ENCODE measurements at places on chromosomes 1 and 21. TPM values are rescaled to one million over a fixed set of nuclear protein-coding genes. Genes with fewer than 3 reads are reported as not detected.

SGIP1 gene
- 0.15 TPM for total RNA-seq

CCDC30 gene
- total RNA-seq, result 2.0 TPM

LY9 gene
- 0.22 TPM for total RNA-seq

FGGY gene
- 10.6 TPM for total RNA-seq

PIP5K1A gene
- total RNA-seq, result 75.4 TPM

ARPC5 gene
- total RNA-seq, result 71.5 TPM

FMN2 gene
- total RNA-seq, result not detected

SNAP47 gene
- total RNA-seq, result 37.9 TPM

CHI3L2 gene
- total RNA-seq, result not detected

FAM177B gene
- total RNA-seq, result not detected

OR2G6 gene
- not detected for total RNA-seq

TSTD1 gene
- total RNA-seq, result 116 TPM

ENTREP3 gene
- 69.9 TPM for total RNA-seq

TOMM40L gene
- total RNA-seq, result 9.8 TPM

DNA sequence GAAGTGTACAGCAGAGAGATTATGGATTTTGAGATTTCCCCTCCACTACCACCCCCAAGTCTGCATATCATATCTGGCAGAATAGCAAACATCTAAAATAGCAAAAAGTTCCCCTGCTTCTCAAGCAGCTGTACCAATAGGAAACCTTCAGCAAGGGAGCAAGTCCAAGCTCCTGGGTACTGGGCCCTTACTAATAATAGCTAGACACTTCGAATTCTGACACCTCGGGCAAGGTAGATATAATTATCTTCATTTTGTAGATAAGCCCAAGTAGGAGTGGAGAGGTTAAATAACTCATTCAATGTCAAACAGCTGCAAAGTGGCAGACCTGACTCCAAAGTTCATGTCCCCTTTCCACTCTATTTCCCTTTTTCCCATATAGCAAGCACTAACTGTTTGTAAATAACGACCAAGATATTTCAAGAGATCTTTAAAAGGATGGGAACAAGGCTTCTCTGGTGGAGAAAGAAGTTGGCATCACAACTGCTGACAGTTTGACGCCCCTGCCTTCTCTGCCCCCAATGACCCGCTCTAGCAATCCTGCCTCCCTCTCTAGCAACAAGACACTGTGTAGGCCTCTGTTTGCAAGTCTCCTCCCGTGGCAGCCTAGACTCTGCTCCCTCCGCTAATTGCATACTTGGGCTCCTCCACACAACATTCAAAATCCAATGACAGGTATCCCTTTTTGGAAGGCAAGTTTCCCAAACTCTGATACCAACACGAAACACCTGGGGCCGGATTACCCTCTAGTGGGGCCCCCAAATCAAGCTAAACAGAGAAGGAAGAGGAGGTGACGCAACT is 18.7 kb upstream of the ADAR start:
- no peak for DNase-seq

DNA sequence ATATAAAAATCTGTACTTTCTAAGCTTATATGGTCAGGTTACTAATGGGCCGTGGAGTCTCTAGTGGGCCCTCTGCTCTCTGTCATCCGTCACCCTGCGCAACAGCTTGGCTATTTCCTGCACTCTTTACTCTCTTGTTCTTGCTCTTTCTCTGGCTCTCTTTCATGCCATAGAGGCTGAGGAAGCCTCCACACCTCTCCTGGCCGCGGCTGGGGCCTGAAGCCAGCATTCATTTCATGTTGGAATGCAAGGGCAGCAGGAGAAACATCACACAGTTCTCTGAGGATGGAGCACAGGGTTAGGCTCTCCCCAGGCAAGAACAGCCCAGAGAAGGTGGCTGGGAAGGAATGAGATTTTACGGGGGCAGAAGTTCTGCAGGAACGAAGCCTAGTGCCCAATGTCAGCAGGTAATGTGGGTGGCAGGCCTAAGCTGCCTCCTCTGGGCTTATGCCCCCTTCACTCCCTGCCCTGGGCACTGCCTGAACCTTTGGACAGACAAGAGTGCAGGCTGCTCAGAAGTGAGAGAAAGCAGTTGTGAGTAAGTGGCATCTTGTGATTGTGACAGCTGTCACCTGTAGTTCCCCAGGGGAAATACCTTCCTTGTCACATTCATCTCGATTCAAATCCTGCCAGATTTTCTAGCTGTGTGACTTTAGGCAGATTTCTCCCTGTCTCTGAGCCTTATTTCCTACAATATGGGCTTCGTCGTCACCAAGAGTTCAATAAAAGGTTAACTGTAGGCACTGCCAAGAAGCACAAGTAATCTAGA is 3.6 kb upstream of the FHAD1 start:
- no peak for DNase-seq

DNA sequence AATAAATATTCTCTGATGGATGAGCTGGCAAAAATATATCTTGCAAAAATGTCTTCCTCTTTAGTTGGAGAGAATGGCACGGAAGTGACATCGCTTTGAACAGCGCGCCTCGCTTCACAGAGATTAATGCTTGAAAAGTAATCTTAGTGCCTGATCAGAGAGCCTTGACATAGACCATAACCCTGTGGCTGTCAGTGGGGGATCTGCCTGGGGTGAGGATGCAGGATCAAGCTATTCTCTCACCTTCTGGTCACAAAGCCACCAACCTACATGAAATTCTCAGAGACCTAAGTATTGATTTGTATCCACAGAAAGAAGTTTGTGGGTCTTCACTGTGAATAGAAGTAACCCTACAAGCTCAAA is 492.6 kb downstream of the LMO4 start:
- DNase-seq, result no peak

DNA sequence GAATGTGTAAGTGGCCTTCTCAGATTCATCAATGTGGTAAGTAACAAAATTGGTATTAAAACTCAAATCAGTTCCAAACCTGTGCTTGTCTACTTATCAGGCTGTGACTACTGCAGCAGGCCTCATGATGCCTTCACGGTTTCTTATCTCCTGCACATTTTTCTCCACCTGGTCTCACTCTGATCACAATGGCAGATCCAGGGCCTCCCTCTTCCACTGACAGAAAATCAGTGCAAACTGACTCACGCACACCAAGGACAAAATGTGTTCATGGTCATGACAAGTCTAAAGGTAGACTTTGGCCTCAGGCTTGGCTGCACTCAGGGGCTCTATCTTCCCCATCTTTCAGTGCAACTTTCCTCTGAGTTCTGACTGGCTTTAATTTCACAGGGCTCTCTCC is 56.7 kb upstream of the ATP1A1 start:
- DNase-seq, result no peak

DNA sequence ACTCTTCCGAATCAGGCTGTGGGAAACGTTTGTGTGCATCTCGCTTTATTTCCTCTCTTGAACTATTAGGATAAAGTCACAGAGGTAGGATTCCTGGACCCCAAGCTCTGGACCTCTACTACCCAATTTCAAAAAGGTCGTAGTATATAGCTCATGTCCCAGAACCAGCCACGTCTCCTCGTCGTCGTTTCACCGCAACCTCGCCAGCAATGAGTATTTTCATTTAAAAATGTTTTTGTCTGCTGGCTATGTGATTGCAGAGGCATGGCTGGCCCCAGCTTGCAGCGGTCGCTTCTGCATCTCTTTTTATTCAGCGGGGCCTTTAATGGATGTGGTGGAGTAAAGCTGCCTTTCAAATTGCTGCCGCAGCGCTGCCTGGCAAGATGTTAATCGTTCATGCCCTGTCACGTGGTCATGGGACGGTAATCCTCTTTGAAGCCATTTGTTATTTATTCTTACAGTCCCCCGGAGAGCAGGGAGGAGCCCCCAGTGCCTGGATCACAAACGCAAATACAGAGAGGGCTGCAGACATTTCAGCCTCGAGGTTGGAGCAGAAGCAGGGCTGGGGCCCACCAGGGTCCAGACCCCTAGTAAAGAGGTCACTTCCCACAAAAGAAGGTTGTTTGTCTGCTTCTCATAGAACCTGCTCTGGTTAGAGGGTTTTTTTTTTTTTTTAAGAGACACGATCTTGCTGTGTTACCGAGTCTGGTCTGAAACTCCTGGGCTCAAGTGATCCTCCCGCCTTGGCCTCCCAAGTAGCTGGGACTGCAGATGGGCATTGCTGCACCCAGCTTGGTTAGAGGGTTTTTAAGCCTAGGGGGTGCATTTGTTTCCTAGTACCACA is 11.6 kb upstream of the NPHP4 start:
- no peak for DNase-seq

DNA sequence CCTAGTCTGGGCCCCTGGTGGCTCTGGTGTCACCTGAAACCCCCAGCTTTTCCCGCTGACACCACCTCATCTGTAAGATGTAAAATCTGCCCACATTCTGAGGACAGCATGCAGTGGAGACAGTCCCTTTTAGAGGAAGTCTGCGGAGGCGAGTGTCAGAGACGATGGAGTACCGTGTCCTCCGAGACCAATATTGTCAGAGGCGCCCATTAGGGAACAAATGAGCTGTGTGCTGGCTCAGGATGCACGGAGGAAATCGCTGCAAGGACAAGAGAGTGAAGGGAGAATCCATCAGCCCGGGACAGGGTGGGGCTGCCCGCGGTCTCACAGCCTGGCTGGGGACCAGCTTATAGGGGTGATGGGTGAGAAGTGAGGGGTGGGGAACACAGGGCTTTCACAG is 214.8 kb downstream of the MATN1 start:
- DNase-seq, result no peak

- no peak for DNase-seq
Measured at GRCh38 chr1:8674481-8674880, 143.0 kb downstream of the RERE start.

DNA sequence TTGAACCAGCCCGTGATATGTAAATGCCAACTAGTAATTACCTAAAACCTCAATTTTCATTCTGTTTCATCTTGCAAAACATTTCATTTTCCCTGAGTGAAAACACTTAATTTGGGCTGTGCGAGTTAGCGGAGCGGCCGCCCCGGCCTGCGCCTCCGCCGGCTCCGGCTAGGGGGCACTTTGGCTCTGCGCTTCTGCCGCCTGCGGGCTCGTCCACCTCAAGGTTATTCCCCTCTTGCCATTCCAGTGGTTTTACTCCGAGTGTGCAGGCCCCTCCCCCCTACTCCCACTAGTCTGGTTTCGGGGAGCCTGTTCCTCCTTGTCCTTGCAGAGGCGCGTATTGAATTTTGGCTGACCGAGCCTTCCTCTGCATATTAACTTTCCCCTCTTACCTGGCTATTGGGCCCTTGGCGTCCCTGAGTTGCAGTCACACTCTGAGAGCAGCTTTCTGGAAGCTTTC is 55.6 kb downstream of the PEX14 start:
- DNase-seq, result no peak

DNA sequence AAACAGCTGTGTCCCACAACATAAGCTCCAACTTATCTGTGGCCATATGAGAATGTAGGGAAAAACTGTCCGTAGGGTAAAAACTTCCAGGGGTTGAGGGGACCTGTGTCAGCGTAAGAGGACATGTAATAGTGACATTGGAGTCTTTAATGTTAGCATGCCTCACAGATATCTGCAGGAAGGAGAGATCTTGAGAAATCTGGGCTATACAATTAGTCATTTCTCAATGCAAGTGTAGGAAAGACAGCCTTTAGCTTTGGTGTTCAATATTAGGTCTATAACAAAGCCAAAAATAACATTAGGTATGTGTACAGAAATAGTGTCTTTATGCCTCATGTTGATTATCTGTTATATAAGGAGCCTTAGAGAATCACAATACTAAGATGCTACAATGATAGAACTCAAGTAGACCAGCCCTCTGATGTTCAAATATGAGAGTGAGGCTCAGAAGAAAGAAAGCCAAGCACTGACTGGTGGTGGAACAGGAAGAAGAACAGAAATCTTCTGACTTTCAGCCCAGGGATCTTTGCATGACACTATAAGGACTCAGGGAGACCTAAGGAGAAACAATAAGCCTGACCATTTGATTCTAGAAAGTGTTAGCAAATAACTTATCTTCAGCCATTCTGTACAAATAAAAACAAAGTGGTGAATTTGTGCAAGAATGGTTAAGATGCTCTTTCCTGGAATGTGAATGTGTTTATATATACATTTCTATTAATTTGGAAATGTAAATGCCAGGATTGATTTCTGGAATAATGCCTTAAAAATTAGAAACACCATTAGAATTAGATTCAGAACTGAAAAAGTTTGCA is 152.6 kb downstream of the ZC3H11B start:
- DNase-seq, result no peak

- no peak for DNase-seq
Measured at GRCh38 chr1:222109836-222110235, 367.9 kb upstream of the DUSP10 start.

- no peak for DNase-seq
Measured at GRCh38 chr1:198696211-198696610, 57.4 kb downstream of the PTPRC start.

GRCh38 chr1:111990026-111990877 is 784 bp upstream of the KCND3 start:
- DNase-seq, result no peak

- no peak for DNase-seq
Measured at GRCh38 chr1:206609229-206609991, 2.9 kb downstream of the EIF2D start.

DNA sequence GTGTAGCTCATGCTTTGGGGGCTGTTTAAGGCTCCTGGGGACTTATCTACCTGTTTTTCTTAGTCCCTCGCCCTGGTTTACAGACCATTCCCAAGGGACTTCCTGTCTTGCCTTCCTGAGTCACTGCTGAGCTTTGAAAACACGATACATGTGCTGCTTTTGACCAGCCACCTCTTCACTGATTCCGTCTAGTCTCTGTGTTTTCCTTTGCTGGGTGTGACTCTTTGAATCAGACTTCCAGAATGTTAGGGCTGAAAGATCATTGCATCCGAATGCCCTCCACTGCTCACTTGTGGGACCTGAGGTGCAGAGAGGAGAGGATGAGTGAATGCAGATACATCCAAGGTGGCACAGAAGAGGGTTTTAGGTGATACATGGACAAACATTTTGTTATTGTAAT is 35.4 kb upstream of the CITED4 start:
- no peak for DNase-seq

DNA sequence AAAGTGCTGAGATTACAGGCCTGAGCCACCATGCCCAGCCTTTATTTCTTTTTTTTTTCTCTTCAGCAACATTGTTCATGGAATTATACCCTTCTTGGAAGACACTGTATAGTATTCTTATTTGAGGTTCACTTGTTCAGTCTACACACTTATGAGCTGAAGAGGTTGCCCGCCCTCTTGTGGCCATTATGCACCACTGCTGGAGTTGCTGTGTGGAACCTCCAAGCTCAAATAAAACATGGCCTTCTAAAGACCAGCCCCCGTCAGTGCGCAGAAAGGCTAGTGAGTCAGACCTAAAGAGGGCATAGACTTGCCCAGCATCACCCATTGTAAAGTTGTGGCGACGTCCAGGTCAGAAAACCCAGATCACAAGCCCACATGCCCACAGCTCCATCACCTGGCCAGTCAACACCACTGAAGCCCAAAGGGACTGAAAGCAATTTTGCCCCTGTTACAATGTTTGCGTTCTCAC is 20.4 kb downstream of the LURAP1 start:
- peak; percentile 87 for DNase-seq

Data from HCT116 (cell line).